MM.1S (cell line): ENCODE measurements at places on chromosomes 12 and 14.
A peak's percentile ranks its signal among the peaks of the same experiment; 100 is the strongest.

DNA sequence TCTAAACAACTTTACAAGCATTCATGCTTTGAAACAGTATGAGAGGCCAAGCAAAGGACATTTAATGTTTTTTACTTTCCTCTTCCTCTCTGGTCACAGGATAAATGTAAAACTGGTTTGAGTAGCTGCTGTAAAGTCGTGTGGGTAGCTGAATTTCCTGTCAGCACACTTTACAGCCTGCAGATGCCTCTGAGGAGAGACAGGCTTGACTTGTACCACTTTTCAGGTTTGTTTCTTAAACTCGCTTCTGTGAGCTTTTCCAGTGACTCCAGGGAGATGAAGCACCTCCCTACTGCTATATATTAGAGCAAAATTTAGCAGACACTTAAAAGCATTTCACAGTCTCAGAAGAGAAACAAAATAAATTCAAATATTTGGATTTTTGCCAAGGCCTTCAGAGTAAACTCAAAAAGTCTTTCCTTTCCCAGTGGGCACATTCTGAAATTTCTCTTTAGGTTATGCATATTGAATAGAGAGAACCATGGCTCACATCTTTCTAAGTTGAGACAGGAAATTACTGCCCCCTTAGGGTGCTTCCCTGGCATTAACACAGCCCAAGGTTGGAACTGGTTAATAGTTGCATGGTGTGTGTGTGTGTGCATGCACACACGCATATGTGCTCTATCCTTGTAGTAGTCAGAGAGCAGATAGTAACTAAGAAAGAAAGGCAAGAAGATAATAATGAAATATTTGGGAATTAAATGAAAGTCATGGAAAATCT lies 557.3 kb upstream of the MIS18BP1 start:
- peak; percentile 10 for DNase-seq

DNA sequence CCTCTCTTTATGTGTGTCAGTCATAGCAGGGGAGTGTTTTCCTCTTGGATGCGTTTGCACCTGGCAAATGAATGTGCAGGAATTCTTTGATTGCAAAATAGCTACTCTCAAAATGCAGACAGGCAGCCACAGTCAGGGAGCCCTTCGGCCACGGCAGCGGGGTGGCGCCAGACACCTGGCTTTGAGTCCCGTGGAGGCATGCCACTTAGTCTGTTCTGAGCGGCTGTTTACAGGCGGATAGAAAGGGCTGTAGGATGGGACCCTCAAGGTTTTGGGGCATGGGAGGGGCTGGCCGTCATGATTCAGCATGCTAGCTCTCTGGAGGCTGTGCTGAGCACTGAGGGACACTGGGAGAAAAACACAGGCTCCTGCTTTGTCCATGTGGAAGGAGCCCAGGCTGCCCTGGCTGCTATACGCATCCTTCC lies 117.1 kb downstream of the SLC25A47 start:
- DNase-seq = no peak

DNA sequence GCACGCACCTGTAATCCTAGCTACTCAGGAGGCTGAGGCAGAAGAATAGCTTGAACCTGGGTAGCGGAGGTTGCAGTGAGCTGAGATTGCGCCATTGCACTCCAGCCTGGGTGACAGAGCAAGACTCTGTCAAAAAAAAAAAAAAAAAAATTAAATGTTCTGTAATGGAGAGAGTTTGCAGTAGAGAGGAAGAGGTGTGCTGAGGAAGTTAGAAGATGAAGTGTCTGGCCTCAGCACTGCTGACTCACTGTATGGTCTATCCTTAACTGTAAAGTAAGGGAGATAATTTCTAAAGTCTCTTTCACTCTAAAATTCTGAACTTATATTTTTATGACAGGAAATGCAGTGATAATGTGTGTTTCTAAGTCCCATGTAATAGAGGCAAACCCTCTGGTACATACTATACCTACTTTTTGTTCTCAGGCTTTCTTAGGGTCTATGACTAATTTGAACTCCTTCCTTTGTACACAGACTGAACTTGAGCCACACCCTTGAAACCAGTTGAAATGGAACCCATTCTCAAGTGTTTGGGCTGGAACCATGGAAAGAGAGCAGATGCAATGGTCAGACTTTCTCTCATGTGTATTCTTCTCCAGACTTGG lies 278.1 kb upstream of the FAR2 start:
- DNase-seq = no peak

GRCh38 chr12:14238221-14238792 lies 127.2 kb upstream of the ATF7IP start:
- DNase-seq = peak; percentile 48

GRCh38 chr12:69062621-69063237 lies 129.8 kb upstream of the CPM start:
- no peak for DNase-seq

DNA sequence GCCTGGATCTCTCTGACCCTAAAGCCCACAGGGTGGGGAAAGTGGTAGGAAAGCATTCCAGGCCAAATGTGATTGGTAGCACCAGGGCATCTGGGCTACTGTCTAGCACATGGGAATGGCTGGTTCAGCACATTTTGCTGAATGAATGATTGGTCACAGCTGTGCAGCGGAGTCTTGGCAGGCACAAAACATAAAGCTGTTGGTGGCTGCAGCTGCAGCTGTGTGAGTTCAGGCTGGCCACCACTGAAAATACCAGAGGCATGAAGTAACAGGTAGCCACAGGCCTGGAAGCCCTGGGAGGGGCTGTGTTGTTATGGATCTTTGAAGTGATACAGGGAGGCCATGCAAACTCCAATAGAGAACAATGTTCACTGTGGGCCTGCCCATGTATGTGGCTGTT lies 72.7 kb downstream of the MYRFL start:
- peak; percentile 71 for DNase-seq

DNA sequence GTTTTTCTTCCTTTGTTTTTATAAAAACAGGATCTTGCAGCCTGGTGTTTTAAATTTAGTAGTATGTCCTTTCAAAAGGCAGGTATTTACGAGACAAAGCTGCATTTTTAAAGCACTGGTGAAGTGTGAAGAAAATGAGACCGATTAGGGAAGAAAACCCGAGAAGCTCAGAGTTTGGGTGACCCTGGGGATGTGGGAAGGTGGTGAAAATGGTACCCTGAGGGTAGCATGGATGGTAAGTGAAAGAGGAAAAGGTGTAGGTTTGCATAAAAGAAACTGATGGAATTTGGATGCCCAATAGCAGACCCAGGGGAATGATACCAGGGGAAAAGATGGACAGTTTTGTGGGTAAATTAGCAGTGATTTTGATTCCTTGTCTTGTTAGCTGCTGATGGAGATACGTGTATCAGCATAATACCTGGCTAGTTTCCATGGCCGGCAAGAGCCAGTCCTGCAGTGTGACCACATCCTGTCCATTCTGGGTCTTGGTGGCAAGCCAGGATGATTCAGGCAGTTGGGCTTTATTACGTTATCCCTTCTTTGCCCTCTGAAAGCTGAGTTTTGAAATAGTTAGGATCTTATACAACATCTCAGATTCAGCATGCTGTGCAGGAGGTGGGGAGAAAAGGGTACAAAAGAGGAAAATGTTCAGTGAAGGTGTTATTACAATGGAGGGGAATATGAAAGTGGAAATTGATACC lies 8.9 kb downstream of the BICD1 start:
- no peak for DNase-seq

GRCh38 chr12:94312378-94312777 lies 147.3 kb downstream of the CEP83 start:
- DNase-seq = no peak

DNA sequence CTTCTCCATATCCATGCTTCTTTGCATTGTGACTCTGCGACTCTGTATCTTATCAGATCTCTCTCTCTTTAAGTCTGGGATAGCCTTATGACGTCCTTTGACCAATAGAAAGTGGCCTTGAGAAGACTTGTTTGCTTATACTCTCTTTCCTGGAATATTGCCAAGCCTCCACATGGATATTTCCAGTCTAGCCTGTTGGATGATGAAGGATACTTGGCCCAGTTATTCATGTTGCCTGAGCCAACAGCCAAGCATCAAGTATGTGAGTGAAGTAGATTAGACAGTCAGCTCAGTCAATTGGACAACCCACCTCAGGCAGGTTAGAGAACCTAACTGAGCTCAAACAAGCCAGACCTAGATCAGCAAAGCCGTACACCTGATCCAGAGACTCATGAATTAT lies 864.2 kb upstream of the MGAT4C start:
- no peak for DNase-seq

DNA sequence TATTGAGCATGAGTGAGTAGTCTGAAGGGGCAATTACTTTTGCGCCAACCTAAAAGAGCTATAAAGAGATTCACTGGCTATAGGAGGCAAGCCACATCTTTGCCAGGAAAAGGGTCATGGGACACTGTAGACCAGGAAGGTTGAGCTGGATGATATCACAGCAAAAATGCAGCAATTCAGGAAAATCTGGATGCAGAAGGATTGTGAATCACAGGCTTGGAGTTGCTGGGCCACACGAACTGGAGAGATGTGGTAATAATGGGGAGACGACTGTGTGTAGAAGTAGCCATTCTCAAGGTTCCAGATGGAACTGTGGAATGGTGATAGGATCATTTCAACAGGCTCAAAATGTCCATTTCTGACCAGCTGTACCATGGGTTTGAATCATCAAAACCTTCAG lies 151.4 kb upstream of the DAAM1 start:
- no peak for DNase-seq

DNA sequence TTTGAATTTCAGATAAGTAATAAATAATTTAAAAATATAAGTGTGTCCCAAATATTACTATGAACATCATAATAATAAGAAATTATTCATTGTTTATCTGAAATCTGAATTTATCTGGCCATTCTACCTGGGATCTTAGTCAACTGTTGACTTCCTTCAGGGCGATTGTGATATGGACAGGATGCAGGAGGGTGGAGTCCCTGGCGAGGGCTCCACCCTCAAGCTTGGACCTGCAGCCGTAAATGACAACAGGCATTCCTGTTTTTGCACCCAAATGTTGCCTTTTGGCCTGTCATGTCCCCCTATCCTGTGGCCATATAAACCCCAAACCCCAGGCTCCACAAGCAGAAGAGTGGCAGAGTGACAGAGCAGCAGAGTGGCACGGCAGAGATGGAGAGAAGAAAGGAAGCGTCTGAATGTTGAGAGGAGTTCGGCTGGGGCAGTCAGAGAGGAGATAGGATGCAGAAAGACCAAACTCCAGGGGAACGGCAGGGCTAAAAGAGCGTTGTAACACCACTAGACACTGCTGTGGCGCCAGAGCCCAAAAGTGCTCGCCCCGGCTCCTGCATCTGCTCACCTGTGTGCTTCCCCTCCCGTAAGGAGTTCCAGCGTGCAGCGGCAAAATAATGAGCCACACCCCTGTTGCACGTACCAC lies 39.4 kb upstream of the FUT8 start:
- DNase-seq = no peak

DNA sequence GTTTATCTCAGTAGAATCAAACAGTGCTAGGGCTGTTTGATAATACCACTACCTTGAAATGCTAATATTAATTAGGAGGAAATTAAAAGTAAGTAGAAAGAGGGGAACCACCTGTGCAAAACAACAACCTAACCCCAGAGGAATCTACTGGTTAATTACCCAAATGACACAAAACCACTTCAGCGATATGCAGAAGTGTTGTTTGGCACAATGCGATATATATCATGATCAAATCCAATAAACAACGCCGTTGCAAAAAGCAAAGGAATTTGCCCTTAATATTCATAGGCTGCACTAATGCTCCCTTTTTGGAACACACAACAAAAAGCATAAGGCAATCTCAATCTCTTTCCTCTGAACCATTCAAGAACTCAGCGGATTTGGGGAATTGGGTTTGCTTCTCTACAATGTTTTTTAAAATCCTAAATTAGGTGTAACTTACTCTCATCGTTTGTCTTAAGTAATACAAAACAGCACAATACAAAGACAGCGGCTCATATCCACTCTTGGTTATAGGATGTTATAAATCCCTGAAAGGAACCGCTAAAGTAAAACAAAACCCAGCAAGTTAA lies 1.5 kb downstream of the MAP4K5 start:
- no peak for DNase-seq

- DNase-seq = no peak
Observed at GRCh38 chr12:14357486-14357885, 8.0 kb upstream of the ATF7IP start.

DNA sequence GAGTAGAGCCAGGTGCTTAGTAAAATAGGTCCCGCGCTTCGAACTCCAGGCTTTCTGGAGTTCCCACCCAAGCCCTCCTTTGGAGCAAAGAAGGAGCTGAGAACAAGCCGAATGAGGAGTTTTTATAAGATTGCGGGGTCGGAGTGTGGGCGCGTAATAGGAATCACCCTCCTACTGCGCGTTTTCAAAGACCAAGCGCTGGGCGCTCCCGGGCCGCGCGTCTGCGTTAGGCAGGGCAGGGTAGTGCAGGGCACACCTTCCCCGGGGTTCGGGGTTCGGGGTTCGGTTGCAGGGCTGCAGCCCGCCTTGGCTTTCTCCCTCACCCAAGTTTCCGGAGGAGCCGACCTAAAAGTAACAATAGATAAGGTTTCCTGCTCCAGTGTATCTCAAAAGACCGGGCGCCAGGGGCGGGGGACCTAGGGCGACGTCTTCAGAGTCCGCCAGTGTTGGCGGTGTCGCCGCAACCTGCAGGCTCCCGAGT lies 3.6 kb downstream of the SSTR1 start:
- DNase-seq = no peak

GRCh38 chr14:26499546-26499945 lies 98.3 kb downstream of the NOVA1 start:
- DNase-seq = no peak

DNA sequence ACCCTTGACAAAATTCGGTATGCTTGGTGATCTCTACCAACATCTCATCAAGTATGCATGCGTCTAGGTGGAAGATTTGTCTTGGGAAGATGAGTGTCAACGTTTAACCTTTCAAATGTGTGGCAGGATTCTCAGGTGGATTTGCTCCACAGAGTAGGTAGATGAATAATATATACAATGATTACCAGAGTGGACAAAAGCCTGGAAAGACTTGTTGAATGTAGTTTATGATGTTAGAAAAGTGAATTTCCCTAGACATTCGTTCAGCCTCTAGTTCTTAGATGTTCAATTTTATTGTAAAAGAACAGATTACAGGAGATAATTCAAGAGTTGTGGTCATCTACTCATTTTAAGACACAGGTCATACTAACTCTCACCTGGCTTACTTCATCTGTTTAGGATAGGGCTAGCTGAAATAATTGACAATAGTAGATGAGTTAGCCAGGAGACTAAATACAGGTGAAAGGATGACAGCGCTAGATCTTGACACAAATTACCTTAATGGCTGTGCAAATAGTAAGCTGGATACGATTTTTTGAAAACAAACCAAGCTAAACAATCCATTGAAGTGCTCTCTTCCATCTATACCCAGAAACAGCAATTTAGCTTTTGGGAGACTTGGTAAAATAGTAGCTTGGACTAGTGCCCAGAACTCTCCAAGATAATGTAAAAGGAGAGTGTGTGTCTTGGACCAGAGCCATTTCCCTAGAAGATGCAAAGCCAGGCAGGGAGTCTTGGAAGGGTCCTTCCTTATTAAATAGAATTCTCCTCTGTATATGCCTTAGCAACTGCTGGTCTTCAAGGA lies 168.0 kb downstream of the DACT1 start:
- no peak for DNase-seq

GRCh38 chr12:50882563-50882962 lies 39.8 kb downstream of the TMPRSS12 start:
- DNase-seq = no peak
